H54 (cell line): ENCODE measurements at places on chromosomes 3 and 15.

DNA sequence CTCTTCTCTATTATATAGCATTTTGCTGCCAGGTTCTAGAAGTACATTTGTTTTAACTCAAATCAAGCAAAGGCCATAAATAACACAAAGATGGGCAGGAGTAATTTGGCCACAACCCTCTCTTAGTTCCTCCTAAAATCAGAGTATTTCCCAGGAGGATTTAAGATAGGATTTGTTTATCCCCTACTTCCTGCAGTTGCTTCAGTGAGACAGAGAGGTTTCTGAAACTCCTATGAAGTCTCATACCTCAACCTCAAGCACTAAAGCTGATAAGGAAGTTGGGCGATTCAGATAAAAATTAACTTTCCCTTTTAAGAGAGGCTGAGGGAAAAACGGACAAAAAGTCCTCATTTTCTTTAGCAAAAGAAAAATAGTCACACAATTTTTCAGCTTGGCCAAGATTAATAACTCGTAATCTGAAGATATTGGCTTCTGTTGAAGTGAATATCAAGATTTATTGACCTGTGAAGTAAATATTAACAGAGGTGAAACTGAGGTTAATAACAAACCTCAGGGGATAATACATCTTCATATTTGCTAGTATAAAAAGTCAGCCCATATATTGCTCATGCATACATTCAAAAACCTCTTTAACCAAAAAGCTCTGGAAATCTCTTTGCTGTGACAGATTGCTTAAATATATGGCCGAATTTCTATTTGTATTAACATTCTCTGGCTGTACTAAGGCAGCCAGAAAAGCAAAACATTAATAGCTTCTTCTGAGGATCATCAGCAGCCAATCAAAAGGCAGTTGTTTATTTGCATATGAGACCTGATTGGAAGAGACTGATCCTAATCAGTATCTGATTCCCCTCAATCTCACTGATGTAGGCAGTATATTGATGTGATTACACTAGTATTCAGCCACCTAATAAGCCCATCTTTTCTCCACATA lies 90.6 kb upstream of the GADL1 start:
- DNase-seq = no peak

DNA sequence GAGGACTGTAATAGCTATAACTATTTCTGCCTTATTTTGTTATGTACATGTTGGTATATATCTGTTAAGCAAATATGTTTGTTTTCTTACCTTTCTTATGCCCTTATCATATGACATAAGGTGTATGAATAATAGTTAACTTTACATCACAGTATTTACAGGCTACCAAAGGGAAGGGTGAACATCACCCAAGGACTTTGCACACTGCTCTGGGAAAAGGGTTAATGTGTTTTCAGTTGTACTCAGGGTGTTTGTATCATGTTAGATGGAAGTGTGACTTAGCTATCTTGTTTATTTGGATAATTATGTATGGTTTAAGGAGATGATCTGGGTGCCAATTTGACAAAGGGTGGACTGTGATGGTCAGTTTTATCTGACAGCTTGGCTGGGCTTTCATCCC lies 60.3 kb downstream of the LSM3 start:
- DNase-seq = no peak

- DNase-seq = no peak
Measured at GRCh38 chr3:169556909-169557308, 106.6 kb downstream of the MECOM start.

DNA sequence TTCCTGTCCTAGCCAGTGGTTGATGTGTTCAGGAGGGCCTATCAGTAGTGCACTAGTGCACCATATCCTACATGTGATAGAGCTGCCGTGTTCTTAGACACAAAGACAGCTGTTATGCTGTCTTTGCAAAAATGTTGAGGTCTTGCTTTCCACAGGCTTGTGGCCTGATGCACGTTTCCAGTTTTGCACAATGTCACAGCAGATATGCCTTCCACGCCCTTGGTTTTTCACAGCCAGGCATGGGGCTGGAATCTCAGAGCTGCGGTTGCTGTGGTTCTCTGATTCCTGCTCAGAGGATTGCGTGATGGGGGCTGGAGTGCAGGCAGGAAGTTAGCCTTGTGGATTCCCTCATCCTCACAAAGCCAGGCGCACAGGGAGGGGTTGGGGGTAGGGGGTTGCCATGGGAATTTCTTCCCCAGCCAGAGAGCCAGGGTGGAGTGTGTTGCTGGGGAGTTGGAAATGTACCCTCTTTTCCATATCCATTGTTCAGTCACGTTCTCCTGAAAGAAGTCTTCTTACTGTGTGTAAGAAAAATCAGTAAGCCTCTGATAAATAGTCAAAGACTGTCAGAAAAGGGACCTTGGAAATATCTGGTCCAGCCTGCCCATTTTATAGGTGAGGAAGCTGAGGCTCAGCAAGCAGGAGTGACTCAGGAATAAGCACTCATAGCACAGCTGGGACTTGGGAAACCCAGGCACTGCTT lies 79.4 kb downstream of the SMAD3 start:
- no peak for DNase-seq

DNA sequence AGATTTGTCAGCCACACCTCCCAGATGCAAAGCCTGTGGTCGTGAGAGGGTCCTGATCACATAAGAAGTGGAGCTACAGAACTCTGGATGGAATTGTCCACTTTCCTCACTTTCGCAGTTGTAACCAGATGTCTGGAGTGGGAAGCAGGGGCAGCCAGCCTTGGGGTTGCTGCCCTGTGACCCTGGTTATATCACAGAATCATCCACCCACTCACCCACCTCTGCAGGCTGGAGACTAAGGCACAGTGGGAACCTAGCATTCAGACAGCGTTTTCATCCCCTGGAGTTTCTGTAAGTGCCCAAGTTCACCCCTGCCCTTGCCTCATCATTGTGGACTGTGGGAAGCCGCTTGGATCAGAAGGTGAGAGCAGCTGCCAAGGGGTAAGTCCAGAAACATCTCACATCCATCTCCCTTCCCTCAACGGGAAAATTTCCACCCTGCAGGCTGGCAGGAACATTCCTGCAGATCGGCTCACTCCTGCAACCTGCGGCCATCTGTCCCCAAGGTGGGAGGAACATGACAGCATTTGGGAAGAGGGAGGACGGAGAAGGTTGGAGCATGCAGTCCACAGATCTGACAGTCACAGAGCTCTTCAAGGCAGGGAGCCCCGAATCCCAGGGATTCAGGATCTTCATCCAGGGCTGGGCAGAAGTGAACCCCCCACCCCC lies 2.9 kb upstream of the IQSEC1 start:
- no peak for DNase-seq
